ENCODE measurements at places on chromosomes 11 and 22.

DNA sequence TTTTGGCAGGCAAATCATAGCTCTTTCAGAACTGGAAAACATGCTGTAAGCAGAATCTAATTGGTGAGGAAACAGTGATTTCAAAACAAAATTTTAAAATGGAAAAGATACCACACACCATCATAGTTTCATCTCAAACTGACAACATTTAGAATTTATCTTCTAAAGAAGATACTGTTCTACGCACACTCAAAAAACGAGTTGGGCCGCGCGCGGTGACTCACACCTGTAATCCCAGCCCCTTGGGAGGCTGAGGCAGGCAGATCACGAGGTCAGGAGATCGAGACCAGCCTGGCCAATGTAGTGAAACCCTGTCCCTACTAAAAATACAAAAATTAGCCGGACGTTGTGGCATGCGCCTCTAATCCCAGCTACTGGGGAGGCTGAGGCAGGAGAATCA, 44.2 kb upstream of the ADSL start:
- DNase-seq: no peak

DNA sequence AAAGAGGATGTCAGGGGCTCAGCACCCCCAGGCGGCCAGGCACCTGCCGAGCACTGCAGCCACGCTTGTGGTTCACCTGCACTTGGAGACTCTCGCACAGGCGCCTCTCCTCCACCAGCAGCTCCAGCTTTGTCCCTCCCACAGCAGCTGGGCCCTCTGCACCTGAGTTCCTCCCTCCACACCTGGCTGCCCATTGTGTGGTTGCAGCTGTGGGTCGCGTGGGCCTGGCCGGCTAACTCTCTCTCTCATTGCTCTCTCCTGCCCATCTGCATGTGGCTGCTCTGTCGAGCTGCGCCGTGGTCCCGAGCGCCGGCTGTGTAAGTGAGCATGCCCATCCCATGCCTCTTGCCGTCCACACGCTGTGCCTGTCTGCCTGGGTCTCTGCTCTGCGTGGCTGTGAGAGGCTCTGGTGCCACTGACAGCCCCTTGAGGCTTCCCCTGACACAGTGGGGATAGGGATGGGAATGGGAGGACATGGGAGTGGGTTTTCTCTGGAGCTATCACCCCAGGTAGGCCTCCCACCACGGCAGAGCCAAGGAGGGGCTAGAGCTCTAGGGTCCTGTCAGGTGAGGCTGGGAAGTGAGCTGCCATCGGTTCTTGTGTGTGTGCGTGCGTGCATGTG, 8.5 kb upstream of the ACR start:
- peak; percentile 72 for DNase-seq

DNA sequence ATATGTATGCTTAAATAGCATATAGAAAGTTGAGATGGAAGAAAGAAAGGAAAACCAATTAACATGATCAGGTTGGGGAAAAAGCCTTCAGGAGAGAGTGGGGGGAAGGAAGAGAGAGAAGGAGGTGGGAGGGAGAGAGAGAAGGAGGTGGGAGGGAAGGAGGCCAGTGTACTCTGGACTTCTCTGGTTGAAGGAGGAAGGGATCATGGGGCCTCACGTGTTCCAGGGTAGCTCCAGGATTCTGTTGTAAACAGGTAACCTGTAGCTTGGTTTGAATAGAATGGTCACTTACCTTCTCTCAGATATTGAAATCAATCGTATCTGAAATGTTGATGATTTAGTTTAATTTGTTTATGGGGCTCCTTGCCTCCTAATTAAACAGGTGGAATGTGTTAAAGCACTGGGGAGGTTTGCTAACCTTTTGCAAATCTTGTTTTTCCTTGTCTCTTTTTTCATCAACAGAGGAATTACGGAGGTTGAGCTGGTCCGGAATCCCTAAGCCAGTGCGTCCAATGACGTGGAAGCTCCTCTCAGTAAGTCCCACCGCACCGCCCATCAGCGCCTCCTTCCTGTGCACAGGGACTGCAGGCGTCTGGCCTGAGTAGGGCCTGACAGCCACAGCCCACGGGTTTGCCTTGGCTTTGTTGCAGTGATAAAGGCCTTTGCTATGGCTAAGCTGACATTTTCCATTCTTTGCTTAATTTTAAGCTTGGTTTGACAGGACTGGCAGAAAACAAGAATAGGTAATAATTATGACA, 115.9 kb downstream of the TBC1D22A start:
- DNase-seq: peak; percentile 68

- DNase-seq: no peak
Measured at GRCh38 chr22:38246046-38246658, 26.7 kb downstream of the TMEM184B start.

DNA sequence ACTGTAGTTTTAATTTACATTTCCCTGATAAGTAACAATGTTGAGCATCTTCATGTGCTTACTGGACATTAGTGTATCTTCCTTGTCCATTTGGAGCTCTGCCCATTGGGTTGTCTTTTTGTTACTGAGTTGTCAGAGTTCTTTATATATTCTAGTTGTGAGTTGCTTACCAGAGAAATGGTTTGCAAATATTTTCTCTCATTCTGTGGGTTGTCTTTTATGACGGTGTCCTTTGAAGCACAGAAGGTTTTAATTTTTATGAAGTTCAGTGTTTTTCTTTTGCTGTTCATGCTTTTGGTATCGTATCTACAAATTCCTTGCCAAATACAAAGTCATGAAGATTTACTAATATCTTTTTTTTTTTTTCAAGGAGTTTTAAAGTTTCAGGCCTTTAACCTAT, 42.4 kb downstream of the ZBTB44 start:
- DNase-seq: no peak

GRCh38 chr22:44002997-44003396, 21.1 kb upstream of the PARVB start:
- DNase-seq: no peak

DNA sequence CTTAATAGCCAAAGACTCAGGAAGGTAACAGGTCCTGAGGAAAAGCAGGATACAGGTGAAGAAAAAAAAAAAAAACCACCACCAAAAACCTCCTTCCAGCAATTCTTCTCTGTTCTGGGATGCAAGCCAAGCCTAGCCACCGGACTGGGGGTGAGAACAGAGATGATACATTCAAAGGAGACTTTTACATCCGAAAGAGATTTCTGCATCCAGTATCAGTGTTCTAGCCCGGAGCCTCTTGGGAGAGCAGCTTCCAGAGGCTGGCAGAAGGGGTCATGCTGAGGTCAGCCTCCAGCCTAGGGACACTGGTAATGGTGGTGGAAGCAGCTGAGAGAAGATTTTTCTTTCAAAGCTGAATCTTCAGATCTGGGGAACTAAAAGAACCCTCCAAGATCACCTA, 76.2 kb downstream of the KCNC1 start:
- no peak for DNase-seq

All from H7 (cell line).